Activated CD8-positive, alpha-beta memory T cell treated with anti-CD3 and anti-CD28 coated beads, Interleukin-2, amount 50 U/mL, for 4 hours (primary cell): ENCODE measurements at places on chromosomes 1 and 21.

DNA sequence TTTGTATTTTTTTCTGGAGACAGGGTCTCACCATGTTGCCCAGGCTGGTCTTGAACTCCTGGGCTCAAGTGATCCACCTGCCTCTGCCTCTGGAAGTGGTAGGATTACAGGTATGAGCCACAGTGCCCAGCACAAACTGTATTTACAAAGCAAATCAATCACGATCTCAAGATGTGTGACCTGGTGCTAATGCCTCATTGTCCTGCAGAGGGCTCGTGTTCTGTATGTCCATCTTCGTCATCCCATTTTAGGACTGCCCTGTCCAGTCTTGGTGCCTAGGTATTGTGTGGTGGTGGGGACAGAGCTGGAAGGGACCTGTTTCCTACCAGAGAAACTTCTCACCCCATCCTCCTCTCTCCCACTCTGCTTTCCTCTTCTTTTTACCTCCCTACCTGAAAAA lies 20.2 kb downstream of the PROK1 start:
- DNase-seq: no peak

DNA sequence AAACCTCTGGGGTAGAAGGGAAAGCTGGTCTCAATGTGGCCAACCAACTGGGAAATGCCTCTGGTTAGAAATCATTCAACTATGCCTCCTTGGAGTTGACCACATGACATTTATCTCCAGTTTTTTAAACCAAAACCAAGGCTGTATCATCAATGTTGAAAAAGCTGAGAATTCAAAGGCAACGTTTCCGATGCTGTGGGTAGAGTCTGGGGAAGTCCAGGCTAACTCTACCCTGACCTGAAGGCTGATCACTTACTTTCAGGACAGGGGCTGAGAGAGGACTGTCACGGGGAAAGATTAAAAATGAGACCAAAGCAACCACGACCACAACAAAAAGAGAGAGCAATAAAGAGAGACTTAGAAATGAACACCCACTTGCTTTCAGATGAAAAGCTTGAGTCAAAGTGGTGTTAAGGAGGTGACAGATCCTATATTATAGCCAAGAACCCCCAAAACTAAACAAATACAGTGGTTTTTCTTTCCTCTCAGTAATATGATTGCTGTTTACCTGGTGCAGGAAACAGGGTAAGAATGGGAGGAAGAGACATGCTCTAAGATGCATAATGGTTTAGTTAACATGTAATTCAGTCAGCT lies 90.8 kb upstream of the TNFSF4 start:
- DNase-seq: no peak

DNA sequence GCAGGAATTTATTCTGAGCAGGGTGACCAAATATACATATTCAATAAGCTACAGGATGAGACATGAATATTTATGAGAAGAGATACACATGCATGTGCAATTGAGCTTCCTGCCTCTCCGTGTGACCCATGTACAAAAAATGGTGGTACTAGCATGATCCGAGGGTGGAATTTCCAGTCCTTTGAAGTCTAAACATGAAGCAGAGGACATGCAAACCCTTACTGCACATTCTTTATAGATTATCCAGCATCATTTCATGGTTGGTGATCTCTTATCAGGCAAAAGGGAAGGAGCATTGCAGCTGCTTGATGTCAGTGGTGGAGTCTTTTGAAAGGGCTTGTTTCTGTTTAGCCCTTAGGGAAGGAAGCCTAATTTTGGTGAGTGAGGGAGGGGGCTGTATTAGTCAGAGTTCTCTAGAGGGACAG lies 448.6 kb downstream of the SETD4 start:
- DNase-seq: no peak

GRCh38 chr1:44988531-44989156 lies 2.2 kb upstream of the EIF2B3 start:
- no peak for DNase-seq

DNA sequence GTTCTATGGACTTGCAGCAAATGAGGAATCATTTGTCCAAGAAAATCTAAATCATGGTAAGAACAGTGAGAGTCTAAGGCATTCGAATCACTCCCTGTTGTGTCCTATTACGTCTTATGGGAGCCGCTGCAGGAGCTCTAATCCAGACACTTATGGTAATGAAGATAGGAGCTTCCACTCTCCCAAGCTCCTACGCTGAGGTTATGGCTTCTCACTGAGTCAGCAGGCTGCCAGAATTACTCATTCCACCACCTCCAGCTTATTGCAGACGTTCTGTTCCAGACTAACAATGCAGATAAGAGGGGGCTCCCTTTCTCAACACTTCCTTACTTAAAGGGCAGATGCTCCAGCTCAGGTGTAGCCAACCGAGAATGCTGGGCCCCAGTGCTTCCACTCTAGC lies 212.6 kb downstream of the GREM2 start:
- DNase-seq: no peak

DNA sequence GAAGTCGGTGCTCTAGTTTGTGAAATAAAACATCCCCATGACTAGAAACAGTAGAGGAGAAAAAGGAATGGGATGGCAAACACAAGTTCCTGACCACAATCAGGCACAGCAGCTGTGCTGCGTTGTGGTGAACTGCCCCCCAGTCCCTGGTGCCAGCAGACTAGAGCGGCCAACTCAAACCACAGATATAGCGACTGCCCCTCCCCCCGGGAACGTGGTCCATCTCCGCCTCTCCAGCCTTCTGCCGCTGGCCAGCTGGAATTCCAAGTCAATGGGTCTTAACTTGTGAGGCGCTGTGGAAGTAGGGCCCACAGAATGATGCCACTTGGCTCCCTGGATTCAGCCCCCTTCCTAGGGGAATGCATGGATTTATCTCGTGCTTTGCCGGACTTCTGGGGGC lies 41.6 kb upstream of the ZNF678 start:
- DNase-seq: no peak

GRCh38 chr1:54570161-54570560 lies 22.1 kb downstream of the ACOT11 start:
- no peak for DNase-seq
